C1 segment of cervical spinal cord (tissue), 14 donors: ENCODE measurements at places on chromosomes 1 and 21.

DNA sequence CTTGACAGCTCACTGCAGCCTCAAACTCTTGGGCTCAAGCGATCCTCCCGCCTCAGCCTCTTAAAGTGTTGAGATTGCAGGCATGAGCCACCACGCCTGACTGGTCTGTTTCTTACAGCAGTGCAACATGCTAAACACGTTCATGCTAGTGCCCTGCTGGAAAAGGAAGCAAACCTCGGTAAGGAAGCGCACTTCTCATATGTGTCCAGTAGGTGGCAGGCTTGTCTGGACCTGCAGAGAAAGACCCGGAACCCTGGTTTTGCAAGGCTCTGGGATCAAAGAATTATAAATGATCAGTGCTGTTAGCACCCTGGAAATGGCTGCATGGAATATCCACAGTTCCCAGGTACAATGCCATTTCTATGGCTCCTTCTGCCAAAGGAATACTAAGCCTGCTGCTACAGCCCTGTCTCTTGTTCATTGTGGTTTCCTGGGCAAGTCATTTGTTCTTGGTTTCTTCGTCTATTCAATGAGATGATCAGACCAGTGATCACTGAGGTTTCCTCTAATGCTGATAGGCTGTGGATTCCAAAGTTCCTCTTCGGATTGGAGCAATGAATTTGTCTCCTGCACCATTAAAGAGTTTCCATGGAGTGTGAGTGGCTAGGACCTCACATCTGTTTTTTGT is 15.9 kb downstream of the RNU5D-1 start:
- DNase-seq, result peak; percentile 54

DNA sequence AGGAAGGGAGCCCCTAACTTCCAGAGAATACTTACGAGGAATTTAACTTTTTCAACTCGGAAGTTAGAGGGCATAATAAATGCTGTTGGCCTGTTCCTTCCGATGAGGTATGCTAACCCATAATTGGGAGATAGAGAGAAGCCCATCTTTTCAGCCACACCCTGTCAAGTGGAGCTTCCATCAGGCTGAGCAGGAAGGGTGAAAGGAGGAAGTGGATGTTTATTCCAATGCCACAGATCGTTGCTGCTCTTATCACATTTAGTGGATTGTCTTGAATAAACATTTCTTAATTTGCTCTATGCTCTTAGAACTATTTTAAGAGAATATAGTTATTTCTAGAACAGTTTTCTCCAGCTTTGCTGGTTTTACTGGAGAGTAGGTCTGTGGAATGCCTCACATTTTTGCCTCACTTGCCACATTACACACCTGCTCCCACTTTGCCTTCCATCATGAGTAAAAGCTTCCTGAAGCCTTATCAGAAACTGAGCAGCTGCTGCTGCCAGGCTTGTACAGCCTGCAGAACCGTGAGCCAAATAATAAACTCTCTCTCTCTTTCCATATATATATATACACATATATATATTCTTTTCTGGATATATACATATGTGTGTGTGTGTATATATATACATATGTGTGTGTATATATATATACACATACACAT is 60.0 kb upstream of the RGS21 start:
- no peak for DNase-seq

DNA sequence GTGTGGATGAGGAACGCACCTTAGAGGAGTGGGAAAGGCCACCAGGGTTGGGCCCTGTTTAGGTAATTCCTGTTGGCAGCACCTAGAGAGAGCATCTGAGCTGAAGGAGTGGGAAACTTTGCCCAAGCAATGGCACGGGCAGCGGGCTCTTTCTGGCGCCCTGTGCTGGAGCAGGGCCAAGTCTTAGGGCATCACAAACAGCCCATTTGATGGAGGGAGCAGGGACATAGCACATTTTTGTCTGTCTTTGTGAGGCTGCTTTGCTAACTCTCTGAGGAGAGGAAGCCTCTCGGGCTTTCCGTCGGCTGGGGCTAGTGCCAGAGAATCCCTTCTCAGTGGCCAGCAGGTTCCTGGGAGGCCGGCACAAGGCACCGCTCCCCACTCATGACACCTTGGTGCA is 22.5 kb upstream of the CNTN2 start:
- DNase-seq, result no peak

DNA sequence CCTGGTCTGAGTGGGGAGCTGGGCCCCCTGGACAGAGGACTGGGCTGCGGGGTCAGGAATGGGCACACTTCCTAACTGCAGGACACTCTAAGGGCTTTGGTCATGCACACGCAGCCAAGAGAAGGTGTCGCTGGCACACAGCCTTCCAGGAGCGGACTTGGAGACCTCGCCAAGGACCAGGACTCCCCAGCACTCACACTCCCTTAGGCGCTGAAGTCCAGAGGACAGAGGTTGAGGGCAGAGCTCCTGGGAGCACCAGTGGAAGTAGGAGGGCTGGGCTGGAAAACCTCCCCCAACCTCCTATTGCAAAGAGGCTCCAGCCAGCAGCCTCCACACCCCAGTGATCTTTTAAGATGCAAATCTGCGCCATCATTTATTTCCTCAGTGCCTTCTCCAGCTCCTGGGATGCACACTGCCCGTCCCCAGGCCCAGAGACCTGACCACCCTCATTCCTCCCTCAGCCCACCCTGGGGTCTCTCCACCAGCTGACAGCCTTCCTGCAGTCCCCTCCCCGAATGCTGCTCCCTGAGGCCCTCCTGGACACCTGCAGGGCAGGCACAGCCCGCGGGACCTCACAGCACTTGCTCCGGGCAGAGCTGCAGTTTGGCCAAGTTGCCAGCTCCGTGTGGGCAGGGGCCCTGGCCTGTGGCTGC is 3.0 kb downstream of the TSPEAR start:
- DNase-seq, result no peak

DNA sequence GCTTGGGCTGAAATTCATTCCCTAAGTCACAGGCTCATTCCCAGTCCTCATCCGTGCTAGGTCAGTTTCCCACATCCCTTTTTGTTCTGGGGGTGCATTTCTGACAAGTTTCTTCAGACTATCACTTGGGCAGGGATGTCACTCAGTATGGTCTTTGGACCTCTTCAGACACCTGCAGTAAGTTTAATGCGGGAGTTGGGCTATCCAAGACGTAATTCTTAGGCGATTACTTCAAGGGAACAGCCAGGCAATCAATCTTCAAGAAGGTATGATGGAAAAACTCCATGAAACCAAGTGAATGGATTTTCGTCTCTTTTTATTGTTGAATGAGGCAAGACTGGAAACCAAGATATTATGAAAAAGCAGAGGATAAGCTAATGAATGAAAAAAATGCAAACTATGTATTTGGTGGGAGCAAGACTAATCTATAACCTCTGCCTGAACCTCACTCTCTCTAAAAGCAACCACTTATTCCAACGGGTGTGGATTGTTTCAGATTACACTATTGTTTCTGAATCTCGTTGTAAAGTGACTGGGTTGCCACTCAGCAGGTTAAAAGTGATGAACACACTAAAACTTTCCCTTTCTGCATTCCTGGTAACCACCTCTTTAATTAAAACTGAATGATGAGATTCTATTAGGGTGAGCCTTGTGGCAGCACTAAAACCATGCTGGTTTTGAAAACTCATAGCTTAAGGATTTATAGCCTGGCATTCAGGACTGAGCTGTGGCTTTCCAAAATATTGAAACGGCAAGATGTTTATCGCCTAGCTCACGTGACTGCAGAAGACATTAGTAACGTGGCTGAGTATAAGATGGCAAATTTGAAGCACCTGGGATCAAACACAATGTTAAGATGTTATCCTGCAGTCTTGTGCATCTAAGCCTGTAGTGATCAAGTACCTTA is 1.1 kb downstream of the RASAL2 start:
- no peak for DNase-seq

GRCh38 chr1:51175278-51175677 is 60.8 kb upstream of the RNF11 start:
- no peak for DNase-seq

DNA sequence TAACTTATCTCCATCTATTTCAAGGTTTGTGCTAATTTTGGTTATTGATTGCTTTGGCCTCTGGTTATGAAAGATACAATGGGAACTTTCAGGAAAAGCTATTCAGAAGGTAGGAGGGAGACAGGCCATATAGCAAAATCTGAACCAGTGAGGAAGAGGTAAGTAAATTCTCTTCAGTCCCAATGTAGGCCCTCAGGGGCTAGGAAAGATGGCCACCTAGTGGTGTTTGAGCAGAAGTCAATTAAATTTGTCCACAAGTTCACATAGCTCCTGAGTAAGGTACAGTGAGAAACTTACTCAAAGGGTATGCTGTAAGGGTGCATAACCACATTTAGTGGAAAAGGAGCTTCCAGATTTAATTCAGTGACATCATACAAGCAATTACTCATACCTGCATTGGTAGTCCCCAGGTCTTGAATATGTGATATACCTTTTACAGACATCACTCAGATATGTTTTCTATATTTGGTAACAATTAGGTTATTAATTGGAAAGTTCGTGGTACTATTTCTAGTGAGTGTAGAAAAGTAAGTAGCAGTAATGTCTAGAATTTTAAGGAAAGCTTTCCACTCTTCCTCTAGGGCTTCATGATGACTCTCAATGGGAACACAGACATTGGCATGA is 21.4 kb upstream of the FMO1 start:
- no peak for DNase-seq

DNA sequence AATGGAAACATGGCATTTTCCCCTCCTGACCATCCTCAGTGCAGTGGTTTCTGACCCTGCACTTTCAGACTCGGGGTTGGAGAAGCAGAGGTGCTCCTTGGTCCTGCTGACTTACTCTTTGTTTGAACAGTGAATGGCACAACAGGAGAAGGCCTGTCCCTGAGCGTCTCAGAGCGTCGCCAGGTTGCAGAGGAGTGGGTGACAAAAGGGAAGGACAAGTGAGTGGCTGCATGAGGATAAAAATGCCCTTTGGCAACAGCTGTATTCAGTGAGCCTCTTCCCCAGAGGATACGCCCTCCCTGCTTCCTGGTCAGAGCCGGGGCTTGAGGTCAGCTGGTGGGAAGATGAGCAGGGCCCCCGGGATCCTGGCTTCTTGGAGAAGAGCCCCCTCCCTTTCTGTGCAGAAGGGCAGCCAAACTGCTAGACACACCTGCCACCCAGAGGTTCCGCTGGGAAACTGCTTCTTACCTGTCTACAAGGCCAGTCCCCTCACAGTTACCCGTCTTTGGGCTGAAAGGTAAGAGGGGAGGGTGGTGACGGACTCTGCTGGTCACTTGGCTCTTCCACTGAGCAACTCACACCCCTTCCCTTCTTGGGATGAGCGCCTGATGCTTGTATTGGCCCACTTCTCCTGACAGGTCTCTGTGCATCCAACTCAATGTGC is 16.6 kb downstream of the NPL start:
- DNase-seq, result no peak

- no peak for DNase-seq
Measured at GRCh38 chr1:111937147-111937725, 52.2 kb downstream of the KCND3 start.

GRCh38 chr21:29621525-29621924 is 318.3 kb downstream of the GRIK1 start:
- no peak for DNase-seq

- no peak for DNase-seq
Measured at GRCh38 chr1:17308593-17308992, 596 bp downstream of the PADI4 start.

DNA sequence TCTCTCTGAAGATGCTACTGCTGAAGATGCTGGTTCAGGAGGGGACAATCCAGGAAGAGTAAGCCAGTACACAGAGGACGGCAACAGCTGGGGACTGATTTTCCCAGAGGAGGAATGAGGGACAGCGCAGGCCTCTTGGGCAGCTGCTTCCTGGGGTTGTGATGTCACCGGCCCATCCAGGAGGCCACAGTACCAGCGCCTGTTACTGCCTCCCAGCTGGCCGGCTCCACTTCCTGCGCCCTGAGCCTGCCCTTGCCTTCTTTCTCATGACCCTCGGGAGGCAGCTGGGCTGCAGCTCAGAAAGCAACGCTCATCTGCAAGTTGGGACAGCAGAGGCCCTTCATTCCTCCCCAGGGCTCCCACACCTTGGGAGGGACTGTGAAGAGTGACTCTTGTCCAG is 21.9 kb upstream of the ID3 start:
- DNase-seq, result no peak

DNA sequence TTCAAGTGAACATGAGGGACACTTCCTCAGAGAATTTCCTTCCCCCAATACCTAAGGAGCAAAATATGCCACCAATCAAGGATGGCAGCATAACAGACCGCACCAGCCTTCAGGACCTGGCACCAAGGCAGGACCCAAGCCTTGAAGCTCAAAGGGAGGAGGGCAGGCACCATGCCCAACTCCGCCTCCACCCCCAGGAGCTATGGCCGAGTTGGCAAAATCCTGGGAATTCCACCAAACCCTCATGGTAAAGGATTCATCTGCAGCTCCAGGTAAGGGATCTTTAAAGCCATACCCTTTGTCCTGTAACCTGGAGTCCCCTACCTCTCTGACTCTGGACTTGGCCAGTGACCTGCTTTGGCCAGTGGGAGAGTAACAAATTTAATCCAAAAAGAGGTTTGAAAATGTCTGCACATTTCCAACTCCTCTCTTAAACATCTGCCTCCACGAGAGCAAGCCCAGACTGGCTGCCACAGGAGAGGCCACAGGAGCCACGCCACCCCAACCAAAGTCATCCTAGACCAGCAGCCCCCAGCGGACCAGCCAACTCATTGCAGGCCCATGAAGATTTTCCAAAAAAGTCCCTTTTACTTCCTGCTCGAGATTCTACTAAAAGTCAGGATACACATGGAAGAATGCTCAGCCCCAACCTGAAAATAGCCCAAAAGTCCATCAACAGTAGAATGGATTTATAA is 41.9 kb downstream of the NPHP4 start:
- DNase-seq, result no peak

GRCh38 chr1:230064283-230064682 is 2.8 kb upstream of the GALNT2 start:
- DNase-seq, result no peak

- DNase-seq, result no peak
Measured at GRCh38 chr21:31075848-31076247, 37.6 kb upstream of the KRTAP19-8 start.

DNA sequence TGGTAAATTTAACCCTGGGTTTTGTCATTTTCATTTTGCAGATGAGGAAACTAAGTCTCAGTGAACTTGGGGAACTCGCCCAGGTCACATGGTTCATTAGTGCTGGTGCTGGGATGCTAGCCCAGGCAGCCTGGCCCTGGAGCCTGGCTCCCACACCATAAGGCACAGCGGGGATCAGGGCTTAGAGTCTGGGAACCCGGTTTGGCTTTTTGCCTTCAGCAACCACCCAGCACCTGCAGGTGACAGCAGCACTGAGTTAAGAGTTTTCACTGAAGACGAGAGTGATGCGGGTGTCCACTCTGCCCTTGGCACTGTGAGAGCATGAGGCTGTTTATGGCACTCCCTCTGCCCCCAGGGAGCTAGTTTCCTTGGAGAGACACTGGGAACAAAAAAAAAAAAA is 18.4 kb upstream of the CD101 start:
- no peak for DNase-seq

DNA sequence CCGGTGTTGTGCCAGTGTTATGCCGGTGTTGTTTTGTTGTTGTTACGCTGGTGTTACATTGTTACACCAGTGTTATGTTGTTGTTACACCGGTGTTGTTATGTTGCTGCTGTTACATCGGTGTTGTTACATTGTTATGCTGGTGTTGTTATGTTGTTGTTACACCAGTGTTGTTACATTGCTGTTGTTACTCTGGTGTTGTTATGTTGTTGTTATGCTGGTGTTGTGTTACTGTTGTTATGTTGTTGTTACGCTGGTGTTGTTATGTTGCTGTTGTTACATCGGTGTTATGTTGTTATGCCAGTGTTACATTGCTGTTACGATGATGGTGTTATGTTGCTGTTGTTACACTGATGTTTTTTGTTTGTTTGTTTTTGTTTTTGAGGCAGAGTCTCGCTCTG is 24.1 kb downstream of the H6PD start:
- no peak for DNase-seq

GRCh38 chr1:113269168-113269963 is 120.9 kb upstream of the MAGI3 start:
- DNase-seq, result no peak

GRCh38 chr1:247173431-247173830 is 1.6 kb upstream of the ZNF124 start:
- DNase-seq, result no peak
